ENCODE measurements at places on chromosomes 12 and 14. TPM values are rescaled to one million over a fixed set of nuclear protein-coding genes. Genes with fewer than 3 reads are reported as not detected.

The MYH6 gene
- not detected for total RNA-seq

The SRGAP1 gene
- 32.5 TPM for total RNA-seq

The GLT8D2 gene
- 9.5 TPM for total RNA-seq

The CEBPE gene
- total RNA-seq = 0.31 TPM

The LALBA gene
- total RNA-seq = not detected

The LPAR5 gene
- 3.0 TPM for total RNA-seq

The CD163L1 gene
- total RNA-seq = 21.0 TPM

The VDR gene
- total RNA-seq = 23.0 TPM

The EMP1 gene
- total RNA-seq = 18.9 TPM

The CCDC177 gene
- not detected for total RNA-seq

The PIWIL1 gene
- not detected for total RNA-seq

The RPGRIP1 gene
- total RNA-seq = 0.15 TPM

The COL2A1 gene
- total RNA-seq = not detected

The MON2 gene
- total RNA-seq = 71.2 TPM

The PTHLH gene
- total RNA-seq = 0.44 TPM

The IKZF4 gene
- total RNA-seq = 5.9 TPM

The SSPN gene
- total RNA-seq = 1.0 TPM

The PLCZ1 gene
- not detected for total RNA-seq

The SLC7A8 gene
- 56.1 TPM for total RNA-seq

The NUAK1 gene
- 7.3 TPM for total RNA-seq

The SLC22A17 gene
- total RNA-seq = 11.1 TPM

The MSI1 gene
- total RNA-seq = not detected

The RBP5 gene
- 6.9 TPM for total RNA-seq

The MMP17 gene
- total RNA-seq = 7.1 TPM

The ADSS1 gene
- total RNA-seq = 4.9 TPM

The AQP2 gene
- not detected for total RNA-seq

The SLC39A2 gene
- total RNA-seq = not detected

The SERPINA10 gene
- not detected for total RNA-seq

The DEPDC4 gene
- not detected for total RNA-seq

The CYP27B1 gene
- 5.2 TPM for total RNA-seq

The ANKLE2 gene
- total RNA-seq = 136 TPM

The PRH1 gene
- total RNA-seq = 13.2 TPM

The SYCP3 gene
- 0.30 TPM for total RNA-seq

The SMOC1 gene
- 1.3 TPM for total RNA-seq

The ADAMTS20 gene
- total RNA-seq = not detected

The RPAP3 gene
- 19.5 TPM for total RNA-seq

The RIMBP2 gene
- 3.1 TPM for total RNA-seq

The GPD1 gene
- total RNA-seq = 68.3 TPM
